Nasal cavity respiratory epithelium epithelial cell of viscerocranial mucosa (primary cell): ENCODE measurements at places on chromosomes 12 and 14. TPM values are rescaled to one million over a fixed set of nuclear protein-coding genes. Genes with fewer than 3 reads are reported as not detected.

USP44 gene
- total RNA-seq, result 0.21 and 0.34 TPM in 2 replicates

ZNF385A gene
- total RNA-seq, result 6.2 and 40.2 TPM in 2 replicates

PPP2R5C gene
- 84.7 and 84.8 TPM in 2 replicates for total RNA-seq

TGFB3 gene
- total RNA-seq, result 0.34 and 3.2 TPM in 2 replicates

KRT77 gene
- not detected in 2 replicates for total RNA-seq

LBHD2 gene
- total RNA-seq, result not detected in 2 replicates

CLEC6A gene
- total RNA-seq, result not detected in 2 replicates

TC2N gene
- 43.4 and 45.8 TPM in 2 replicates for total RNA-seq

NUAK1 gene
- 4.8 and 20.5 TPM in 2 replicates for total RNA-seq

MFAP5 gene
- 0.14 and 19.5 TPM in 2 replicates for total RNA-seq

TMEM120B gene
- total RNA-seq, result 7.9 and 13.6 TPM in 2 replicates

MAPKAPK5 gene
- 33.8 and 48.5 TPM in 2 replicates for total RNA-seq

KLRD1 gene
- total RNA-seq, result under 0.01 and 0.50 TPM in 2 replicates

PRICKLE1 gene
- 0.68 and 3.8 TPM in 2 replicates for total RNA-seq

SLC5A8 gene
- not detected in 2 replicates for total RNA-seq

CDC42BPB gene
- 81.3 and 176 TPM in 2 replicates for total RNA-seq

RASSF9 gene
- 1.7 and 5.5 TPM in 2 replicates for total RNA-seq

KRT79 gene
- total RNA-seq, result under 0.01 and 0.07 TPM in 2 replicates
